Activated naive CD4-positive, alpha-beta T cell treated with anti-CD3 and anti-CD28 coated beads for 36 hours (primary cell): ENCODE measurements at places on chromosomes 7 and 10.
A peak's percentile ranks its signal among the peaks of the same experiment; 100 is the strongest.

GRCh38 chr7:43362652-43363034 is 220.3 kb upstream of the STK17A start:
- H3K4me3 ChIP-seq, result no peak overlapping the region
- H3K36me3 ChIP-seq, result no peaks in the 10 kb centered on the region
- H3K27me3 ChIP-seq, result peaks cover 5% of the 10 kb centered on the region
- no peaks in the 10 kb centered on the region for H3K4me1 ChIP-seq

- H3K4me1 ChIP-seq, result no peaks in the 10 kb centered on the region
- no peak overlapping the region for H3K4me3 ChIP-seq
- DNase-seq, result no peak
- no peaks in the 10 kb centered on the region for H3K27me3 ChIP-seq
- H3K36me3 ChIP-seq, result no peaks in the 10 kb centered on the region
These were observed 161.1 kb downstream of the BMPER start for GRCh38 chr7:34066411-34066810.

DNA sequence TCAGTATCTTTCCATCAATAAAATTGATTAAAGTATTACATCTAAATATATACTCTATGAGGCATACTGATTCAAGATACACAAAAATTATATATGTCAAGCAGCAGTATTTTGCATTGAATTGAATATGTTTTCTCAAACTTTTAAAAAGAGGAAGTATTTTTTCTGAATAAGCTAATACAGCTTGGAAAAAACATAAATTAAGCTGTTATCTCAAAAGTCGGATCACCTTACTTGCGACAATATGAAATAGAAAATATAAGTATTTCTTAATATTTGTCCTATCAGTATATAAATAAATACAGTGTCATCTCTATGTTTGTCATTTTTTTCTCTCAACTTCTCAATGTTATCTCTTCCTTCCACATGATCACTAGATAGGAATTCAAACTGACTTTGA is 139.3 kb downstream of the MBL2 start:
- H3K27ac ChIP-seq, result no peak overlapping the region
- H3K36me3 ChIP-seq, result no peaks in the 10 kb centered on the region
- DNase-seq, result no peak
- no peaks in the 10 kb centered on the region for H3K27me3 ChIP-seq
- no peak overlapping the region for H3K4me3 ChIP-seq
- no peaks in the 10 kb centered on the region for H3K4me1 ChIP-seq

- no peak for DNase-seq
- H3K4me3 ChIP-seq, result no peak overlapping the region
- H3K4me1 ChIP-seq, result no peaks in the 10 kb centered on the region
- no peak overlapping the region for H3K27ac ChIP-seq
These were observed 477.7 kb upstream of the TPK1 start for GRCh38 chr7:145313551-145313950.

DNA sequence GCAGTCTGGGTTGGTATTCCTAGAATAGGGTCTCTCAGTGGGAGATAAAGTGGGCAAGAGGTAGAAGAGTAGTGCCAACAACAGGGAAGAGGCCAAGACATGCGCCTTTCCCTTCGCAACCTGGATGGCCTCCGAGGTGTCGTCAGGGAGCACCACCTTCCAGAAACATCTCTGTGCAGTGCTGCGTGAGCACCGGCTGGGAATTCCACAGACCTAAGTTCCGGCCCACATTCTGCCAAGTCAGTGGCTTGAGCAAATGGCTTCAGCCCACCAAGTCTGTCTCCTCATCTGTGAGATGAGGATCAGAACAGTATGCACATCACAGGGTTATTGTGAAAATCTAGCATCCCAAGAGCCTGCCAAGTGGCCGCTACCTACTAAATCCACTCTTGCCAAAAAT is 40.6 kb downstream of the CCDC3 start:
- DNase-seq, result no peak
- H3K27me3 ChIP-seq, result peaks cover 6% of the 10 kb centered on the region
- H3K4me3 ChIP-seq, result no peak overlapping the region
- no peak overlapping the region for H3K27ac ChIP-seq

GRCh38 chr7:93231259-93231658 is 907 bp upstream of the VPS50 start:
- H3K36me3 ChIP-seq, result no peaks in the 10 kb centered on the region
- no peak for DNase-seq
- H3K27ac ChIP-seq, result peak overlapping the region; percentile 83
- peaks cover 10% of the 10 kb centered on the region for H3K4me1 ChIP-seq
- H3K4me3 ChIP-seq, result peak overlapping the region; percentile 96

DNA sequence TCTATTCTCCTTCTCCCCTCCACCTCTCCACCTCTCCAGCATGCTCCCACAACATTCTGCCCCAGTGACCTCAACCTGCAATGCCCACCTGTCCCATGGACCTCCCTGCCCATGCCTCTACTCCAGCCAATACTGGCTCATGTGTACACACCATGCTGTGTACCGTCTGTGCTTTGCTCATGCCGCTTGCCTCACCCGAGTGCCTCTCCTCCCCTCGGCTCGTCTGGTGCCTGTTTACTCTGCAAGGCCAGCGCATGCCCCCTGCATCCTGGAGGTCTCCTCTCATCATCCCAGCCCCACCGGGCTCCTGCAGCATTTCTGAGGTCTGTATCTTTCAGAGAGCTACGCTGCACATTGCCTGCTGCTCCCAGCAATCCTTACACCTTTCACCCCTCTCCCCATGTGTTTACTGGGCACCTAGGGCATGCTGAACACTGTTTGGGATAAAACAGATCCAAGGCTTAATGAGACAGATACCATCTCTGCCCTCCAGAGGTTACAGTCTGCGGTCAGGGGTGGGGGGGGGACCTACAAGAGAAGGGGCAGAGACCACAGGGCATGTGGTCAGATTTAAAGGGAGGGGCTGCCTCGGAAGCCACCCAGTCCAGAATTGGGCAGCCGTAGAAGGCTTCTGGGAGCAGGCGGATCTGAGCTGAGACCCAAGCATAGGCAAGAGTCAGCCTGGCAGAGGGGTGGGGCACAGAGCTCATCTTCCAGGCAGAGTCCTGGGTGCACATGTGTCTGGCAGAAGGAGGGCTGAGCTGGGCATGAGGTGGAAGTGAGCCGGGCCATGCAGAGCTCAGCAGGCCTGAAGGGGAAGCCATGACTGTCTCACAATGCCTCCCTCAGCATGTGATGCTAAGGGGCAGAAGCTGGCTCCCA is 29.6 kb upstream of the PSAP start:
- no peaks in the 10 kb centered on the region for H3K36me3 ChIP-seq
- H3K27ac ChIP-seq, result no peak overlapping the region
- peaks cover 20% of the 10 kb centered on the region for H3K4me1 ChIP-seq
- H3K27me3 ChIP-seq, result no peaks in the 10 kb centered on the region
- no peak for DNase-seq
- H3K4me3 ChIP-seq, result no peak overlapping the region

GRCh38 chr10:132443605-132443982 is 46.6 kb downstream of the PWWP2B start:
- H3K27ac ChIP-seq, result no peak overlapping the region
- no peak overlapping the region for H3K4me3 ChIP-seq
- no peaks in the 10 kb centered on the region for H3K27me3 ChIP-seq
- H3K4me1 ChIP-seq, result peaks cover 27% of the 10 kb centered on the region
- peak; percentile 85 for DNase-seq

DNA sequence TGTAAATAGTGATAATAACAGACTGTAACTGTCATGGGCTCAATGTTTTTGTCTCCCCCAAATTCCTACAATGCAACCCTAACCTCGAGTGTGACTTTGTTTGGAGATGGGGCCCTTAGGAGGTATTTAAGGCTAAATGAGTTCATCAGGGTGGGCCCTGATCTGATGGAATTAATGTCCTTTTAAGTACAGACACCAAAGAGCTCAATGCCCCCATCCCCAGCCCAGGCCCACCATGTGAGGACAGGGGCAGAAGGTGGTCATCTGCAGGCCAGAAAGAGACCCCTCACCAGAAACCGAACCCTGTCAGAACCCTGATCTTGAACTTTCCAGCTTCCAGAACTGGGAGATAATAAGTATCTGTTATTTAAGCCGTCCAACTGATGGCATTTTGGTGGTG is 83.2 kb downstream of the PIP4K2A start:
- no peak for DNase-seq
- H3K4me1 ChIP-seq, result peaks cover 93% of the 10 kb centered on the region
- no peaks in the 10 kb centered on the region for H3K27me3 ChIP-seq
- peaks cover 11% of the 10 kb centered on the region for H3K36me3 ChIP-seq
- peak overlapping the region; percentile 67 for H3K4me3 ChIP-seq
- peak overlapping the region; percentile 93 for H3K27ac ChIP-seq

- no peak overlapping the region for H3K4me3 ChIP-seq
- no peak for DNase-seq
- peaks cover 41% of the 10 kb centered on the region for H3K4me1 ChIP-seq
- no peaks in the 10 kb centered on the region for H3K27me3 ChIP-seq
- H3K27ac ChIP-seq, result no peak overlapping the region
These were observed 57.6 kb downstream of the MKI67 start for GRCh38 chr10:128068398-128069285.
